Hypothalamus (tissue), 51 donors: ENCODE measurements at places on chromosomes 6 and 20.

- DNase-seq, result no peak
Observed at GRCh38 chr6:39685938-39686337, 39.3 kb downstream of the KIF6 start.

DNA sequence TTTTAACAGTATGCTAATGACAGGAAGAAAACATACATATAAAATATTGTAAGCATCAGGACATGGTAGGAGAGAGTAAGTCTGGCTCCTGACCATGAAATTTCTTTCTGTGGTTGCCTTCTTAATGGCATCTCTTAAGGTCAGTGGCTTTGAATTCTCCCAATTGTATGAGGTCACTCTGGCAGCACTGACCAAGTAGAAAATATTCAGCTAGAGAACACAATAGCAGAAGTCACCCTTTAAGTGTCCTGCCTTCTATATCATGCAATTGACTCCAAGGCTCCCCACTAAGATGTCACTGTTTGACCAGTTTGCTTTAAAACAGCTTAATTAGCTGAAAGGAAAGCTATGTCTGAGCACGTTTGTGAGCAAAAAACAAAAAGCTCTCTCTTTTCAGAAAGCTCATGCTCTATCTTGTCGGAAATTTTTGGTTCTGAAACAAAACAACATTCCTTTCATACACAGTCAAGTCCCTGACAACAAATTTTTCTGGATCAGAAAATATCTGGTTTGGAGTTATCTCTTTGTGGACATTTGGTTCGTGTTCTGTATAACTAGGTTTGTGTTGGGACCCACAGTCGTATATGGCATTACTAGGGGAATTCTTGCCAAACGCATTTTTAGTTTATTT lies 120.9 kb upstream of the IFNGR1 start:
- DNase-seq, result no peak

GRCh38 chr6:135673501-135674309 lies 176.2 kb upstream of the AHI1 start:
- DNase-seq, result no peak

GRCh38 chr6:94071835-94072234 lies 652.5 kb upstream of the EPHA7 start:
- DNase-seq, result no peak

DNA sequence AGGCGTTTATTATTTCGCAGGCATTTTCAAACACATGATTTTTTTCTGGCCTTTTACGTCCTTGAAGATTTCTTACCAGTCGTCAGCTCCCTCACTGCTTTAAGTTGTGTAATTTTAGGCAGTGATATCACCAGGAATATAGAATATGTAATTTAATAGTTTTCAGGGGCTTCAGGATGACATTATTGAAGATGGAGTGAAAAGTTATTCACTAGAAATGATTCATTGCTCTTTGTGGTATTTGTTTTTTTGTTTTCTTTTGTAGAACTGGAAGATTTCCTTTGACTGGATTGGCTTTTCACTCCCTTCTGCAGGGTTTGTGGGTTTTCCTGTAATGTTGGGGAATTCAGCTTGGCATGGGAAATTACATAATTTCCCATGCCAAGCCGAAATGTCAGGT lies 2.0 kb downstream of the LRRC1 start:
- no peak for DNase-seq

- DNase-seq, result no peak
Observed at GRCh38 chr20:2890742-2891141, 17.5 kb downstream of the PTPRA start.

DNA sequence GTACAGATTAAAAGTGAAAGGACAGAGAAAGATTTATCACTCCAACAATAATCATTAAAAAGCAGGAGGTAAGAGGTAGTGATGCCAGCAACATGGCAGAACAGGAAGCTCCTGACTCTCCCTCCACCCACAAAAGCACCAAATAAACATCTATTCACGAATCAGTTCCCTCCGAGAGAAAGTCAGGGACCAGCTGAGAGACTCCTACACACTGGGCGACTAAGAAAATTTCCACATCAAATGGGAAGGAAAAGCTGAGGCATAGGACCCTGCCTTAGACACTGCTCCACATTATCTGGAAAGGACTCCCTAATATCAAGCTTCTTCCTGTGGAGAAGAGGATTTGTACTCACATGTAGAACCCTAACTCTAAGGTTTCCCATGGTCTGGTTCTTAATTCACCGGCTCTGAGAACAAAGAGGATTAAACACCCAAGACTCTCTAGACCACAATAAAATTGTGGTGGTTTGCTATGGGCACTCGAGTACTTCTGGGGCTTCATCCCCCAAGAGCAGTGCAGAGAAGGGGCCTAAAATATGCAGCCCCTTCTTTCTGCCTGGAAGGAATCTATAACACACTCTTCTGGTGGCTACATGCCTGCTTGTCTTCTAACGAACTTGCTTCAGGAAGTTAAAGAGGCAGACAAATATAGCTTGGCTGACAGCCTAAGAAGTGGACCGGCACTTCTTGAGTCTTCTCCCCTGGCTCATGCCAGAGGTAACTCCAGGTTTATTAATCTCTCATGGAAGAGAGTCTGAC lies 29.4 kb upstream of the ASF1A start:
- no peak for DNase-seq

GRCh38 chr6:70130865-70131264 lies 172.0 kb downstream of the COL9A1 start:
- no peak for DNase-seq

- DNase-seq, result no peak
Observed at GRCh38 chr6:43055966-43056365, 2.3 kb upstream of the CUL7 start.

GRCh38 chr20:15236812-15237211 lies 899.4 kb upstream of the FLRT3 start:
- no peak for DNase-seq

DNA sequence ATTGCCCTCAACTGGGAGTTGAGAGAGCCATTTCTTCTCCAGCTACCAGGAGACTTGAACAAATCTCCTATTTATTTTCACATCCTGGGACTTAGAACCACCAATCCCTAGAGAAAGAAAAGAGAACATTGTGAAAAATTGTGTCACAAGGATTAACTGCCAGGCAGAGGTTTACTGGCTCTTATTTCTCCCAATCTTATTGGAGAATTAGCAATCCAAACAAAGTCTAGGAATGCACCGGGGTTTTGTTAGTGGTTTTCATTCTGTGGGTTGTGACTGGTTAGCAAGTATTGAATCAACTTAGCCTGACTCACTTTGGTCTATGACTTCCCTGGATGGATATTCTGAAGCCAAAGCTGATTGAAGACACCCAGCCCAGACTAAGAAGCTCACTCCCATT lies 21.2 kb upstream of the ENPP5 start:
- DNase-seq, result no peak

- DNase-seq, result no peak
Observed at GRCh38 chr6:158751921-158752320, 67.2 kb downstream of the EZR start.

DNA sequence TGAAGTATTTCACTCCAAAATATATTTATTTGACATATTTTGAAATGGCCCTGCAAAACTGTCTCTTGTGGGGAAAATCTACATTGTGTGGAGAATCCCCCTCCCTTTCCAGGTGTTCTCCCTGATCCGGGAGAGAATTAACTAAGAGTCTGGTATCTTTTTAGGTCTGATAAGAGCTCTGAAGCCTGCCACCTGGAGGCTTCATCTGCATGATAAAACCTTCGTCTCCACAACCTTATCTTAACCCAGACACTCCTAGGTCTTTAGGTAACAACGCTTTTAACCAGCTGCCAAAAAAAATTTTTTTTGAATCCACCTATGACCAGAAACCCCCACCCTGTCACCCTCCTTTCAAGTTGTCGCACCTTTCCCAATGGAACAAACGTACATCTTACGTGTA lies 43.0 kb downstream of the FAM184A start:
- no peak for DNase-seq

GRCh38 chr6:144823131-144823530 lies 538.0 kb downstream of the UTRN start:
- DNase-seq, result no peak

- no peak for DNase-seq
Observed at GRCh38 chr6:107813555-107814194, 10.4 kb downstream of the SCML4 start.

DNA sequence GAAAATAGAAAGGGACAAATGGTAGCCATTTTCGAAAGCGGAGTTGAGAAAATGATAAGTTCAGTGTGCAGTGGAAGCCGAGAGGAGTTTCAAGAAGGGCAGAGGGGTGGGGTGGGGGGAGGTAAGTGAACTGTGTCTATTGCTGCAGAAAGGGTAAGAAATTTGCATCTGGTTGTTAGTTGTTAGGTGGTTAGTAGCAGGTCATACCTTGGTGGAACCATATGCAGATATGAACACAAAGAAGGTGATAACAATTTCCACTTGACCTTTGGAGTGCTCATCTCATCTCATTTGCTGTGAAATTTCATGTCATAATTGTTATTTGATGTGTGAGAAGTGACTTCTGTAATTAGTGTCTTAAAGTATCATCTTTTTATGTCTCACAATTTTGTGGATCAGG lies 288.2 kb downstream of the QKI start:
- DNase-seq, result no peak

DNA sequence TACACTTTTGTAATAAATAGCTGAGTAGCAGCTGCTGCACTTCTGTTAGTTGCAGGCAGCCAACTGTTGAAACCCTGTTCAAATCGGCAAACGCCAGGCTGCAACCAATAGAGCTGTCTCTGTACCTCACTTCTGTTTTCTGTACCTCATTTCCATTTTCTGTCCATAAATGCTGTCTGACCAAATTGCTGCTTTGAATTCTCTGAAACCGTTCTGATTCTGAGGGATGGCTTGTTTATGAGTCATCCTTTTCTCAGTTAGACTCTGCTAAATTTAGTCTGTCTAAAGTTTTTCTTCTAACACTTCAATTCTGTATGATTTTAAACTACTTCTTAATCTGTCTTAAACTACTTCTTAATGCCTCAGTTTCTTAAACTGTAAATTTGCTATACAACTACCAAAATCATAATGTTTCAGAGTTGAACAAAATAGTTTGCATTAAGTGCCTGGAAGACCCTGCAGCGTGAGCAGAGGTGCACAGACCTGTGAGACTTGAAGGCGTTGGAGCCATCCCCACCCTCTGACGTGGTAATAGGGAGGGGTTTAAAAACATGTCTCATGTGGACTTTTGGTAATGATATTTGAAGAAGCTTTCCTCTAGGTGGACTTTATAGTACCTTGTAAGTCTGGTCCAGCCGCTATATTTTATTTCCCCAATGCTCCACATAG lies 9.6 kb downstream of the BTNL2 start:
- no peak for DNase-seq

- DNase-seq, result peak; percentile 28
Observed at GRCh38 chr20:43191946-43192863, 2.5 kb upstream of the PTPRT start.

DNA sequence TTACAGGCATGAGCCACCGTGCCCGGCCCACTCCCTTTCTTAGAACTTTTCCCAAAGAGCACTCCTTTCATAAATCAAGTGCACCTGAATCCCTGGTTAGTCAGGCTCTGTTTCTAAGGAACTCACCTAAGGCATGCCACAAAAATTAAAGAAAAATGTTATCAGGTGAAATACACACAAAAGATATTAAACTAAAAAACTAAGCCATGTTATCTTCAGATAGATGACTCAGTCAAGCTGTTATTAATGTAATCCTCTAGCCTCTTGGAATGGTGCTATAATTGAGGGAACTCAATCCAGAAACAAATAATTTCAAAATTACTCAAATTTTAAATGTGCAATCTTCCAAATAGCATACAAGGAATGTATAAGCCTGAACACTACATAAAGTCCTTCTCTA lies 83.0 kb downstream of the TENT5A start:
- DNase-seq, result no peak

DNA sequence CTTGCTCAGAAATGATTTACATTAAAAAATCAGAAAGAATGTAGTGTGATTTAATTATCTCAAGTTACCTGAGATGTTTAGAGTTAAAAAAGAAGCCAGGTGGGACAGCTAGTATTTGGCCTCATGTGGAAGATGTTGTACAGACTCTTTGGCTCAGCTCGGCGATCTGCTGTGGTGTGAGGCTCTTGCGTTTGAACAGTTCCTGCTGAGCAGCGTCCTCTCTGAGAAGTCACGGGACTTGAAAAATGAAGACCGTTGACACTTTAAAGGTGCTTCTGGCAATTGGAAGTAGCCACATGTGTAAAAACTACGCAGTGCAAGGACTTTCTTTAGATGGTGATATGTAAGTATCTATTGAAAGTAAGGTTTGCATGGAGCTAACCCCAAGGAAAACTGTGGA lies 169.0 kb downstream of the BACH2 start:
- no peak for DNase-seq

DNA sequence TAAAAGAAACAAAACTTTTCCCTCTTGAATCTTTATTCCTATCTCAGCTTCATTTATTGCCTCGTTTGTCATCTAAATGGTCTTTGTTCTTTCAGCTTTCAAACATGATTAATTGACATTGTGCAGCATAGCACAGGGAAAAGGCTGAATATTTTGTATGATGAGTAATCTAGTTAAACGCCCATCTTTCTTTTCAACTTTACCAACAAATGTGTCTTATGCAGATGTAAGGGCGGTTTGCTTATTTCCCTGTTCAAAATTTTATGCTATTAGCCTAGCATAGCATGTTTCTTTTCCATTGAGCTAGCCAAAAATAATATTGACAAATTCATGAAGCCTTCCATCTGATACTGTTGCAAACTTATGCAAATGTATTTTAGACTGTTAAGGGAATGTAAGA lies 176.4 kb upstream of the AKAP12 start:
- DNase-seq, result no peak

GRCh38 chr6:53294611-53295010 lies 54.1 kb downstream of the ELOVL5 start:
- no peak for DNase-seq

DNA sequence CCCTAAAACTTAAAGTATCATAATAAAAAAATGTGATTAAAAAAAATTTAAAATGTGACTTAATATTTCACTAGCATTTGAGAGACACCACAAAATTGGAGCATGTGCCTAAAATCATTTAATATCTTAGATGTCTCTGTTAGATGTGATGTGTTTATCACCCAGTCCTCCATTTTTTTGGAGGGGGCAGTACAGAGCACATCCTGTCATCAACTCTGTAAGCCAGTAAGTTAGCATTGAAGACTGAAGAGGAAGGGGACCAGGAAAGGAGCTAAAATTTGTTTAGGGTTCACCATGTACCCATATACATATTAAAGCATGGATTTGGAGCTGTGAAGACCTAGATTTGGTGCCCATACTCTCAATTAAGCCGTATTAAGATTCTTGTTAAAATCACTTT lies 30.7 kb upstream of the ADIG start:
- no peak for DNase-seq

- no peak for DNase-seq
Observed at GRCh38 chr20:62917720-62918119, 8.6 kb downstream of the DIDO1 start.

DNA sequence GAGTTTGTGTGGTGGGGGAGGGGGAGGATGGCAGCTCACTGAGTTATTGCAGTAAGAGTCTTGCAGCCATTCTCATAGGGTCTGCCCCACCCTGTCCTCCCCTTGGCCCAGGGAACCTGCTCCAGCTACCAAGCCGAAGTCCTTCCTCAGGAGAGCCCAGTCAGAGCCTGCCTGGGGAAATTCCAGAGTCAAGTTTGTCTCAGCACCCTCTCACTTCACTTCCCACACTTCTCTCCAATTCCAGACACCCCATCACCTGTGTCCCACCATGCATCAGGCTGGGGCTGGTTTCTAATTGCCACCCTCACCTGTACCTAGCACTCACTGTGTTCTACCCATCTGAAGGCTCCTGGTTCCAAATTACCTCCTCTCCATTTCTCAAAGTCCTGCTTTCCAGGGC lies 10.3 kb upstream of the SLC22A16 start:
- DNase-seq, result no peak

- no peak for DNase-seq
Observed at GRCh38 chr6:84979541-84979940, 215.1 kb upstream of the TBX18 start.
